Suppressor macrophage treated with lipopolysaccharide for 4 hours (primary cell): ENCODE measurements at places on chromosomes 4 and X.

GRCh38 chr4:106362086-106362825 is 6.3 kb downstream of the GIMD1 start:
- no peak for DNase-seq

DNA sequence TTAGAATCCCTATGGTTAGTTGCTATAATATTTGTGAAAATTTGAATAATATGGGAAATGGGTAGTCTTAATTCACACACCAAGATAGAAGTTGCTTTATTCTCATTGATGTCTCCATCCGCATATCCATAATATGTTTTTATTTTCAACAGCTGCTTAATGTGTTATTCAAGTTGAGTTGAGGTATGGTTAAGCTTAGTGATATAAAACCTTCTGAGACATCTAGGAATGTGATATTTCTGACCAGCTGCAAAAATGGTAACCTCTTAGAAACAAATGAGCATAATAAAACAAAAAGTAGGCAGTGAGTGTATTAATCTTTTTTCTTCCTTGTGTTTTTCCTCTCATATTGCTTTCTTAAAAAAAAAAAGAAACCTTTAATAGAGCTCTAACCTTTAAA is 172.9 kb downstream of the TENM3 start:
- DNase-seq = no peak

DNA sequence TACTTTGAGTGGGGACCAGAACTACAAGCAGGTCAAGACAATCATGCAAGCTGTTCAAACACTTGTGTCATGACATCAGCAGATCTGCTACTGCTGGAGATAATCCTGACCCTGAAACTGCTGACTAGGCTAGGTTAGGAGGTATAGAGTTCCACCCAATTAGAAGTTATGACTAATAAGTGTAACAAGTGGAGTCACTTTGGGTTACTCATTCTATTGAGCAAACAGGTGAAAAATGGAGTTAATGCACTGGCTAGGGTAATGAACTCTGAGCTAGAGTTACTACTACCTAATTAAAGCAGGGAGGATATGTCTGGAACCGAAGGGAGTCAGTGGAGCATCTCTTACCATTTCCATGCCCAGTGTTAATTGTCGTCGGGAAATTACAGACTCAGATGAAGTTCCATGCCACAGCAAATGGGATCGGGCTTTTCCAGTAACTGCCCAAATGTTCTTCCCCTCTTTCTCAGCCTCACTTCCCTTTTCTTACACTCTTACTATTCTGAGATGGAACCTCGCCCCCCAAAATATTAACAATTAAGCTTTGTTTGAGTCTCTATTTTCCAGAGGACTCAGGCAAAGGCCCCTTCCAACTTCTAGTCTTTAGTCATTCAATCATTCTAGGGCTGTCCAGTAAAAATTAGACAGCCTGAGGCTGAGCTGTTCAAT is 19.8 kb upstream of the MANBA start:
- DNase-seq = no peak

DNA sequence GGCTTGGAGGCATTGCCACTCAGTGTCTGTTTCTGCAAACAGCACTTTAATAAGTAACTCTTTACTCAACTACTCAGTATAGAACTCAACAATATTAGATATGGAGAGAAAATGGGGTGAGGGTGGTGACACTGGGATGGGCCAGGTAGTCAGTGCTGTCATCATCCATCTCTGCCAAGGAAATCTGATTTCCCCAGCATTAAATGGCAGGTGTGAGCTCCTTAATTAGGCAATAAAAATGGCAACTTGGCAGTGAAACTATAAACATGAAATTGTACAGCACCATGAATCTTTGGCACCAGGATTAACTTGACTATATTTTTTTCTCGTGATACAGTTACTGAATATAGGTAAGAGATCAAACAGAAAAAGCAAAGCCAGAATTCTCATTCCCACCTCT is 146.2 kb downstream of the GLRA2 start:
- DNase-seq = no peak

DNA sequence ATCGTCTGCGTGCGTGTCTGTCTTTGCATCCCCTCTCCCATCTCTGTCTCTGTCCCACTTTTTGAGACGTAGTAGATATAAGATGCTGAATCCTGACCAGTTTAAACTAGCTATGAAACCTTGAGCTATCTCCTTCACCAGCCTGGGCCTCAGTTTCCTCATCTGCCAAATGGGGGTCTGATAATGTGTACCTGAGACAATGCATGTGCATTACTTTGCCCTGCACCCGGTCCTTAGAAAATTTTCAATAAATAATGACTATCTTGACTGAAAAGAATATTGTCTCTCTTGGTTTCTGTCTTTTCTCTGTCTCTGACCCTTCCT is 602 bp downstream of the KANTR start:
- no peak for DNase-seq

- peak; percentile 81 for DNase-seq
These were observed 38.5 kb upstream of the TAPT1 start for GRCh38 chr4:16264798-16265197.
